ENCODE measurements at places on chromosomes 7 and 10.

- DNase-seq = no peak
Measured at GRCh38 chr7:83153419-83153818, 9.3 kb downstream of the PCLO start.

- DNase-seq = no peak
Measured at GRCh38 chr7:568031-568951, 48.6 kb upstream of the PDGFA start.

GRCh38 chr10:74867351-74867750 is 41.0 kb downstream of the KAT6B start:
- no peak for DNase-seq

DNA sequence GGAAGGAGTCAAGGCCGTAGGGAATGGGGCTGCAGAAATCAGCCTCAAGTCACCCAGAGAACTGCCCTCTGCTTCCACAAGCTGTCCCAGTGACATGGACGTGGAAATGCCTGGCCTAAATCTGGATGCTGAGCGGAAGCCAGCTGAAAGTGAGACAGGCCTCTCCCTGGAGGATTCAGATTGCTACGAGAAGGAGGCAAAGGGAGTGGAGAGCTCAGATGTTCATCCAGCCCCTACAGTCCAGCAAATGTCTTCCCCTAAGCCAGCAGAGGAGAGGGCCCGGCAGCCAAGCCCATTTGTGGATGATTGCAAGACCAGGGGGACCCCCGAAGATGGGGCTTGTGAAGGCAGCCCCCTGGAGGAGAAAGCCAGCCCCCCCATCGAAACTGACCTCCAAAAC is 50.2 kb upstream of the PDCD4 start:
- DNase-seq = no peak

DNA sequence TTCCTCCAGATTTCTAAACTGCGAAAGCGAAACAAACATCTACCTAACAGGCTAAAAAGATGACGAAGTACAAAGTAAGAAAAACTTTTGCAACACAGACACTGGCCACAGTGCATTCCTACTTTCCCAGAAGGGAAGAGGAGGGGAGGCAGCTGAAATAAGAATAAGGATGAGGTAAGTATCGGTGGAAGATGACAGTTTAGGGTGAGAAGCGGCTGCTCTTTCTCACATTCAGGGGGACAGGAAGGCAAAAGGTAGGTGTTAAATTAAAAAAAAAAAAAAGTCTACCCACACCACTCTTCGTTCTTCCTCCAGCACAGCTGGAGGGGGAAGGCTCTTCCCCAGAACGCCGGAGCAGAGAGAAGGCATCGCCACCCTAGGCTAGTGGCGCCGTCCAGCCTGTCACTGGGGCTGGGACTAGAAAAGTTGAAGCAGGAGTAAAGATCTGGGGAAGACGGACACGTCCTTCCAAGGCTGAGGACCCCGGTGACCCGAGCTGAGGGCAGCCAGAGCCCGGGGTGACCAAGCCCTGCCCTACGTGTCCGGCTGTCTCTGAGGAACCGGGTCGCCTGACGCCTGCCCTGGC is 846 bp downstream of the DNAJC1 start:
- peak; percentile 22 for DNase-seq

DNA sequence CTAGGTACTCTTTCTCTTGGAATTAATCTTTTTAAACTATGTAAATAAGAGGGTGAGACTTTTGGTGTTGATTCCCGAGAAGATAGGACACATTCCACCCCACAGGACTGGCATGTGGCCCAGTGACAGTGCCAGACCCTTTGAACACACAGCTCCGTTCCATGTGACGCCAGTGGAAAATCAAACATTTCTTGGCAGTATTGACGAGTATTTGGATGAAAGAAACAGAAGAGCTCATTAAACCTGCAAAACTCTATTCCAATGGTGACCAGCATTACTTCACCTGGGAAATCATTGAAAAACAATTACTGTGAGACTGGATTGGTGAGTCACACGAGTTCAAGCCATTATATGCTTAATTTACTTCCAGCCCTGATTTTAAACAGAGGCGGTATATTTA is 25.8 kb downstream of the AKR1E2 start:
- DNase-seq = no peak

DNA sequence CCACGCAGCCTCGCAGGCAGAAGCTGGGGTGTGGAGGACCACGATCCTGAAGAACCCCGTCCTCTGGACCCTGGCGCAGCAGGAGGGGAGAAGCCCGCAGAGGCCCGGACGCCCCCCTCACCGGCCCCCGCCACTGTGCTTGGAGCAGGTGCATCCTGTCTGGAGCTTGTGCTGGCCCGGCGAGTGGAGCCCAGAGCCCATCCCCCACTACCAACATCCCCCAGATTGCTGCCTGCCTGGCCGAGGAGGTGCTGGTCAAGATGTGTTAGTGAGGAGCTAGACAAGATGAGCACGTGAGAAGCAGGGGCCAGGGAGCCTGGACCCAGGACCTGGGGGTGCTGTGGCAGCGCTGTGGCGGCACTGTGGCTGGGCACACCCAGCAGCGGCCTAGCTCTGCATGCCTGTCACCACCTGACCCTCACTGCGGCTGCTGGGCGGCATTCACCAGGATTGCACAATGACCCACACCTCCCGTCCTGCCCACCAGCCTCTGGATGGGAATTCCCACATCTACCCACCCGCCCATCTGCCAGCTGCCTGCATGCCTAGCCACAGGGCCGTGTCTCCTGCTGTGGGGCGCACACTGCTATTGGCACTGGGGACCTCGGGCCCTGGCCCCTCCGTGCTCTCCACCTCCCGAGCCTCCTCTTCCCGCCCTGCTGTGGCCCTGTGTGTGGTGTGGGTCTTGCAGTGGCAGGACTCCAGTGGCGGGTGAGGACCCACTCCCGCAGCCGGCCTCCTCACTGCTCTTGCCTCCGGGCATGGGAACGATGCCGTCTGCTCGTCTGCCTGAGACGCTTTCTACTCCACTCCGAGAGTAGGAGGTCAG is 11.8 kb downstream of the GPR146 start:
- no peak for DNase-seq

- no peak for DNase-seq
Measured at GRCh38 chr7:1844951-1845390, 174.9 kb downstream of the ELFN1 start.

DNA sequence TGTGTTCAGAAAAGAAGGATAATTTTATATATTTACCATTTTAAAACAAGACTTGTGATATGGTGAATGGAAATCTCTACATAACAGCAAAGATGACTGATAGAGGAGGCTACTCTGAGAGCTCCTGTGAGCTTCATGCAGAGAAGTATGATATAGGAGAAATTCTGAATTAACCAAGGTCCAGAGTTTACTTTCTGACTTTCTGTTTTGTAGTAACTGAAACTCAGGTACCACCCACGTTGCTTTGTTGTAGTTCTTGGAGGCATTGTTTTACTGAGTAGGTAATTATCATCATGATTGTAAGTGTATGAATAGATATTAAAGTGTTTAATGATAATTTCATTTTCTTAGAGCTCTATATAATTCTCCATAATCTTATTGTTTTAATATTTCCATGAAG is 18.0 kb upstream of the SFR1 start:
- no peak for DNase-seq

- DNase-seq = no peak
Measured at GRCh38 chr7:112362731-112363131, 87.5 kb upstream of the IFRD1 start.

- DNase-seq = no peak
Measured at GRCh38 chr7:44776211-44776610, 20.3 kb upstream of the PPIA start.

DNA sequence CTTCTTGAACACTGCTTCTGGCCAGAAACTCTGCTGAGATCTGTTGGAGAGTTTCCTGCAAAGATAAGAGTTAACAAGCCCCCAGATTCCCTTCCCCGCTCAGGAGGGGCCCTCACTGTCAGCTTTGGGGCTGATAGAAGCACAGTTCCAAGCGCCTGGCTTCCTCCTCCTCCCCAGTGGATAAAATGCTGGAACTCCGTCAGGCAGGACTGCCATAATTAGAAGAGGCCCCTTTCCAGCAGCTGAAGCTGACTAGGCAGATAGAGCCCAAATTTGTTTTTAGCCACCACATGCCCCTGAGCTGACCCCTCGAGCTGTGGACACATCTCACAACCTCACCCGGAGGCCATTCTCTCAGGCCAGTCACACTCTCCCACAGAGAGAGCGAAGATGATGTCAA is 89.4 kb downstream of the TBXAS1 start:
- DNase-seq = no peak

DNA sequence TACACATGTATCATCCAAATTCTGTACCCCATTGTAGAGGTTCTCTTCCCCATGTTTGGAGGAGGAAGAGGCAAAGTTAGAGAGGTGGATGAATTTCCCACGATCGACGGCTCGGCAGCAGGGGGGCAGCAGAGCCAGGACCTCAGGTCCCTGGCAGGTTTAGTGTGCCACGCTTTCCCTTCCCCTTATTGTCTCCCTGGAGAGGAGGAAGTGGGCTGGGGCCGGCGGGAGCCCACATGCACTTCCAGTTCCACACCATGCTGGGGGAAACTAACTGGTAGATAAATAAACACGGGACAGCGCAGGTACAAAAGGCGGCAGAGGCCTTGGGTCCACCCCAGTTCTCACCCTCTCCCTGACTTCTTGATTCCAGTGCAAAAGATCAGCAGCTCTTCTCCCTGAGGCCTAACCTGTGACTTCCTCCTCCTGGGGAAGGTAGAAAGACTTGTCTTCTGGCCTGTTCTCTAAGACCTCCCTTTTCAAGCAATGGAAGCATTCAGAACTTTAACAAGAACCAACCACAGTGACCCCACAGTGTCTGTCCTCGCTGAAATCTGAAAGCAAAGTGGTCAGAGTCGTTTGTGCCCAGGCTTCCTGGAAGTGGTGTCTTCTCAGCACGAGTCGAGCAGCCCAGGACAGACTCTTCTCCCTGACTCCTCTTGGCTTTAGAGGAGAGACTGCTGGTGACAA is 30.5 kb upstream of the SRGN start:
- DNase-seq = no peak

DNA sequence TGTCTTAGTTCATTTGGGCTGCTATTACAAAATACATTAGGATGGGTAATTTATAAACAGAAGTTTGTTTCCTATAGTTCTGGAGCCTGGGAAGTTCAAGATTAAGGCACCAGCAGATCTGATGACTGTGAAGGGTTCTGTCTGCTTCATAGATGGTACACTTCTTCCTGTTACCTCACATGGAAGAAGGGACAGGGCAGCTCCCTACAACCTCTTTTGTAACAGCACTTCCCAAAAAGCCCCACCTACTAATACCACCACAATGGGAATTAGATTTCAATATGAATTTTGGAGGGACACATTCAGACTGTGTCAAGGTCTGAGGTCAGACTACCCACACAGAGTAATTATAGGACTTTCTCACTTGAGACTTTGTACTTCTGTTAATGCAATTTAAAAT is 260.3 kb downstream of the ARHGAP12 start:
- no peak for DNase-seq

- no peak for DNase-seq
Measured at GRCh38 chr7:44056681-44057080, 8.7 kb downstream of the PGAM2 start.

DNA sequence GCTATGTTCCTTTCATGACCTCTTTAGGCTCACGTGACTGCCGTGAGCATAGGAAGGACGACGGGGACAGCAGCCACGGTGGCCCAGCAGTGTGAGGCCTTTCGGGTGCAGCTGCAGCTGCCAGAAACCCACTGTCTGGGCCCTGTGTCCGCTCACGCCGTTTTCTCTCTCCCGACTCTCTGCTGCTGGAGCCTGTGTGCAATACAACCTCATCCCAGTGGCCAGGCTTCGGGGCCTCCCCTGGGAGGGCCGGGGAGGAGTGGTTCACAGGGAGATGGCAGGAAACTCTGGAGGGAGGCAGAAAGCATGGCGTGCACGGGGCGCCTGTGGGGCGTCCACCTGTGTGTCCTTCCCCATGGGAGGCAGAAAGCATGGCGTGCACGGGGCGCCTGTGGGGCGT is 38.6 kb downstream of the PFKP start:
- no peak for DNase-seq

- DNase-seq = no peak
Measured at GRCh38 chr7:122290476-122290875, 14.1 kb downstream of the FEZF1 start.

DNA sequence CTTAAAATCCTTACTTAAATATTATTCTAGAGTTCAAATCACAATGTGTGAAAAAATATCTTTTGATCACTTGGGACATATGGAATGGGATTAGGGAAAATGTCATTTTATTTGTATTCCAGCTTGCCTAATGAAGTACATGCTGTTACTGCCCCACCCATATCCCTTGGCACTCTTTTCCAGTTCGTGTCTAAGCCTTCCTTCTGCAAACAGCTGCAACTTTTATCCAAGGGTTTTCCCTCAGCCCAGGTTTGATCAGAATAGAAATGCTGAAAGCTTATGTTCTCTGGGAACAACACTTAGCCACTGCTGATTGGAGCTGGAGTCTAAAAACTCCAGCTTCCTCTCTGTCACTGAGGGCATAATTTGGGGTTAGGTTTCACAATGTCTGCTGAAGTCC is 214.1 kb upstream of the FAM3C start:
- DNase-seq = no peak

DNA sequence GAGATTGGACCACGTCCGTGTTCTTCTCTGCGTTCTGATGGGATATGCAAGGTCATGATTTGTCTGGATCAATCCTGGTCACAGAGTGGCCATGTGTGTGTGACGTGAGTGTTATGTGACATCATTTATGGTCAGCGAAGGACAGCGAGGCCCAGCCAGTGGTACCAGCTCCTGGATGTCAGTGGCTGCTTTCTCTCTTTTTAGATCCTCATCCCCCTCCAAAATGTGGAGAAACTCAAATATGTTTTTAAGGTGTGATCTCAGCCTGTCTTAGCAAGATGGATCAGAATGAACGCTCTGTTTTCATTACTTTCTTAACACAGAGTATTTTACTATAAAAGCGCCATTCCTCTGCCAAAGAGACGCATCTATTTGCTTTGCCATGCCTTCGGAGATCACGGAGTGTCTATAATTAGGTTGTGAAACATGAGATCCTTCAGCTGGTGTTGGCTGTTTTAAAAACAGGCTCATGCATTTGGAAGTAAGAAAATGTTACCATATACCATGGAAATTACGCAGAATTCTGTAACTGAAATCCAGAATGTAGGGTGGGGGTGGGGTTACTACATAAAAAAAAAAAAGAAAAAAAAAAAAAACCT is 245.5 kb upstream of the TCERG1L start:
- DNase-seq = no peak

DNA sequence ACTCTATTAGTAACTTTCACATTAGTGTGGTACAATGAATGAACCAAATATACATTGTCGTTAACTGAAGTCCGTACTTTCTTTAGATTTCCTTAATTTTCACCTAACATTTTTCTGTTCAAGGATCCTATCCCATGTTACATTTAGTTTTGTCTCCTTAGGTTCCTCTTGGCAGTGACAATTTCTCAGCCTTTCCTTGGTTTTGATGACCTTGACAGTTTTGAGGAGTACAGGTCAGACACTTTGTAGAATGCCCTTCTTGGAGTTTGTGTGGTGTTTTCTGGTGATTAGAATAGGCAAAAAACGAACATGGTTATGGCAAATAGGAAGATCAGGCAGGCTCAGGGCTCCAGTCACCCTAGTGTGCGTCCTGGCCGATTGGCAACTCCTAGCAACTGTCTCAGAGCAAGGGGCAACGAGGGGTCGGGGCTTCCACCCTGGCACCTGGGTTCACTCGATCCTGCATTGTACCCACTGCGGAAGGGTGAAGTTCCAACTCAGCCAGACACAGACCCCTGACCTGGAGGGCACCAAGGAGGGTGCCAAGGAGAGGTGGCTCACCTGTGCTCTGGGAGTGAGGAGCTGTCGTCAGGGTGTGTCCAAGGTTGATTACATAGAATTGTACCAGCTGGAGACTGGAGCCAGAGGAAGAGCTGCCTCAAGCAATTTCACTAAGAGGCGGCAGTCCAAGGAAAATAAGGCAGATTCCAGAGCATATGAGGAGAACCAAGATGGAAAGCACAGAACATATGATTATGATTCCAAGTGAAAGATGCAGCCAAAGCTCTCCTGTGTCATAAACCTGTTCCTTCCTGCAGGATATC is 37.5 kb downstream of the PAPSS2 start:
- no peak for DNase-seq

All from skeletal muscle cell (primary cell).